ENCODE measurements at places on chromosomes 2 and 18.

DNA sequence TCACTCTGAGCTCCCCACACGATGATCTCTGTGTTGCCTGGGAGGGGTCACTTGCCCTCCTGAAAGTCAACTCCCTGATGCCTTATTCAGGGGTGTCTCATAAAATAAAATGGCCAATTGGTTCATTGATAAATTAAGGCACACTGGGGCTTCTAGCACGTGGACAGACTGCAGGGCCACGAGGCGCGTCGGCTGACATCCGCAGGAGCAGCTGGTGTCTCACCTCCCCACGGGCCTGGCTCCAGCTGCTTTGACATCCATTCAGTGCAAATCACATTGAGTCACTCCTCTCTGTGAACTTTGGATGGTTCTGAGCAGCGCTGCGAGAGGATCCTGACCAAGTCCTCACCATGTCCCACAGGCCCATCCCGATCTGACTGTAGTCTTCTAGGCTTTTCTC is 4.6 kb upstream of the ST8SIA3 start:
- DNase-seq: no peak

DNA sequence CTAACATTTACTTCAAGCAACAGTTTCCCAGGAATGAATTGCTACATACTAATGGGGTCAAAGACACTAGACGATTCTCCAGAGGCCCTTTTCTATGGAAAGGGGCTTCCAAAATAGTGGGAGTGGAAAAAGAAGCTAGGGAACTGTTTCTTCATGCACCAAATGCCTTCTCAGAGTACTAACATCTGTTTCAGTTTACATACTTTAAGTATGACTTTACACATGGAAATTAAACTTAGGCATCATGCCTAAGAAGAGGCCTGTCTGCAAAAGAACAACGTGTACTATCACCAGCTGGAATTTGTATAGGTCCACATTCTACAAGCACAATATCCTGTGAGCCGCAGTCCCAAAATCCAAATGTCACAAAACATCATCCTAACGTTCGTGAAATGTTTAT is 29.4 kb upstream of the WDR75 start:
- no peak for DNase-seq

DNA sequence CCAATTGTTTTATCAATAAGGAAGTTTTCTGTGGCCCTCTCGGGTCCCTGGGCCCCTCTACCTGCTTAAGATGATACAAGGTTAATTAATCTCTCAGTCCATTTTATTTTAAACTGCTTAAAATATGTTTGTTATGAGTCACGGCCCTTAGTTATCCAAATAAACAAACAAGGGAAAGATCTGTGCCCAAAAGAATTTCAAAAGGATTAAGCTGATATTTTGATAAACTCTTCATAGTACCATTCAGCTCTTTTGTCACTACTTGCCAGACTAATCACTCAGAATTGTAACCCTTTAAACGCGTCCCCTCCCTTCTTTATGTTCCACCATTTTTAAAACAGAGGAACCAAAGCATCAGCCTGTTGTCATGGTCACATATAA is 144.7 kb upstream of the STK17B start:
- no peak for DNase-seq

- DNase-seq: no peak
These were observed 79.8 kb downstream of the CCDC150 start for GRCh38 chr2:196719110-196719872.

- no peak for DNase-seq
These were observed 565.5 kb upstream of the CHAC2 start for GRCh38 chr2:53202063-53202462.

- DNase-seq: no peak
These were observed 641.7 kb downstream of the NR4A2 start for GRCh38 chr2:155690785-155691184.

- no peak for DNase-seq
These were observed 95.7 kb downstream of the TTC27 start for GRCh38 chr2:32723467-32724079.

- DNase-seq: no peak
These were observed 33.5 kb upstream of the IL37 start for GRCh38 chr2:112877423-112877822.

DNA sequence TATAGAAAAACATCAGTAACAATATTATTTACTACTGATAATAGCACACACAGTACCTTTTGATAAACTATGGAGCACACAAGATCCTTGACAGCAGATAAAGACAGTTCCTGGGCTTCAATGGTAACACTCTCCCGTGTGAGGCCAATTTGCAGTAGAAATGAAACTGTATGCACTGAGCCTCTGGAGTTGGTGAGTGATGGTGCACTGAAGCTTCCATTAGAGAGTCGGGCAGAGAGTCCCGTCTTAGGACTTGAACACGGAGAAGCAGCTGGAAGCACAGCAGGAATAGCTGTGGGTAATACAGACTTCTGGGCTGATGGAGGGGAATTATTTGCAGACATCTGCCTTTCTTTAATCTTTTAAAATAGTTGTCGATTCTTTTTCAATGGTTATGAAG is 8.5 kb downstream of the PRKD3 start:
- no peak for DNase-seq

GRCh38 chr18:28108254-28108653 is 68.7 kb downstream of the CDH2 start:
- no peak for DNase-seq

DNA sequence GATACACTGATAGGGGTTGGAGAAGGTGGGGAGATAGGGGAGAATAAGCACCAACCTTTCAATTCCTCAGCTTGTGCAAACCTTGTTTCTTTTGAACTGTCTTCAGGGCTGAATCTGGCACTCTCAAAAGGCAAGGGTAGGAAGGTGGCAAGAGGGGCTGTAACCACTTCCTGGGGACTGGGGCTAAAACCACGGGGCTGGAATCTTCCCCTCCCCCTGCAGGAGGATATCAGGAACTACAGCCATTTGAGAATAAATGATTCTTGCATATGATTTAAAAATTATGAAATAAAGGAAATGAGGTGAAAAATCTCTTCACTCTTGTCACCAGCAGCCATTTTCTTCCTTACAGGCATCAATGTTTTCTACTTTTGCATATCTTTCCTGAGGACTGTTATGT is 50.8 kb downstream of the ATOH8 start:
- no peak for DNase-seq

DNA sequence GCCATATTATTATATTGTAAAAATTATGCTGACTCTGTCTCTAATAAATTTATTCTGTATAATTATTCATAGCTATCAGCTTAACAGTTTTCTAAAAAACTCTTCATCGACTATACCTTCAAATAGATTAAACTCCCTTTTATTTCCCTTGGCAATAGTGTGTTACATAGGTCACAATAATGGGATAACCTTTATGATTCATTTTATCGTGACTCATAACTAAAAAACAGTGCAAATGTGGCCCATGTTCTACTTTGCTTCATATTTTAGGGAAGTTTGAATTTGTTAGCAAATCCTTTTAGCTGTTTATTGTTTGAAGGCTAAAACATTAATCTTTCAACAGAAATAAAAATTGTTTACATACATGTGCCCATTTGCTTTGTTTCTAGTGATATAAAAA is 783.2 kb upstream of the CDH2 start:
- no peak for DNase-seq

- DNase-seq: no peak
These were observed 112.0 kb downstream of the GRB14 start for GRCh38 chr2:164509137-164509877.

- DNase-seq: no peak
These were observed 294.8 kb upstream of the FIGN start for GRCh38 chr2:164030623-164031022.

DNA sequence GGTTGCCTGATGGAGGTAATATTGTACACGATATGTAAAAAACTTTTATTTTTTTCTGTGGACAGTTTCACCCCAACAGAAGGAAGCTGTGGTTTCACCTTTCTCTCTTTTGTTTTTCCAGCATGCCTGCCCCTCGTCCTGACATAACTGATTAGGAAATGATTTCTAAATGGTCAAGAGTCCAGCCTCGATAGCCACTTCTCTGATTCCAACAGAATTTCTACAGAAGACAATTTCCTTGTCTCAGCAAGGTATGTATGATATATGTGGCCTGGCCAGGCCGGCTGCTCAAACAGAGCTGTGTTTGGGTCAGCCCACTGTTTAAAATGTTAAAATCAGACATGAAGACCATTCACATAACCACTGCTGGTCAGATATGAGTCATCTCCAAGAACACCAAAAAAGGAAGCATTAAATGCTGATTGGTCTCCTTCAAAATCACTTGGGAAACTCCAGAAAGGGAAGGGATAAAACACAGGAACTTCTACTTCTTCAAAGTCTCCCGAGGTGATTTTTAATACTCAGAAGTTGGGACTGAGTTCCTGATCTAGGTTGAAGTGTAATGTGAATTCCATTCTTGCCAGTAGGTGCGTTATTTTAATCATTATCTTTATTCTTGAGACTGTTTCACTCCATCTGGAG is 22.3 kb downstream of the ATP8B1 start:
- DNase-seq: no peak

DNA sequence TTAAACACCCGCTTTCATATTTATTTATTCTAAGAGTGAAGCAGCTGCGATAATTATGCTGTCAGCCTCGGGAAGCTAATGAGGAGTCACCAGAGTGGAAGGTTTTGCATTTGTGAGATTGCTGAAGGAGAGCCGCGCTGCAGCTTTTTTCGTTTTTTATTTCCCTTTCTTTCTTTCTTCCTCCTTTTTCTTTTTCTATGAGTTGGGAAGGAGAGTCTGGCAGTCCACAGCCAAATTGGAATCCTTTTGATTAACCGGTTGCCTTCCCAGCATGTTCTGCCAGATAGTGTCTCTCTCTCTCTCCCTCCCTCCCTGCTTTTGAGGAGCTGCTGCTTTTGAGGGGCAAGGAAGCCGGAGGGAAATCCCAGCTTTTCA is 82.1 kb downstream of the CDK15 start:
- no peak for DNase-seq

- DNase-seq: no peak
These were observed 212.1 kb upstream of the NRXN1 start for GRCh38 chr2:51243892-51244535.

- no peak for DNase-seq
These were observed 335.9 kb downstream of the DLGAP1 start for GRCh38 chr18:4119127-4119648.

- no peak for DNase-seq
These were observed 66.5 kb downstream of the BOLA3 start for GRCh38 chr2:74081030-74081762.

DNA sequence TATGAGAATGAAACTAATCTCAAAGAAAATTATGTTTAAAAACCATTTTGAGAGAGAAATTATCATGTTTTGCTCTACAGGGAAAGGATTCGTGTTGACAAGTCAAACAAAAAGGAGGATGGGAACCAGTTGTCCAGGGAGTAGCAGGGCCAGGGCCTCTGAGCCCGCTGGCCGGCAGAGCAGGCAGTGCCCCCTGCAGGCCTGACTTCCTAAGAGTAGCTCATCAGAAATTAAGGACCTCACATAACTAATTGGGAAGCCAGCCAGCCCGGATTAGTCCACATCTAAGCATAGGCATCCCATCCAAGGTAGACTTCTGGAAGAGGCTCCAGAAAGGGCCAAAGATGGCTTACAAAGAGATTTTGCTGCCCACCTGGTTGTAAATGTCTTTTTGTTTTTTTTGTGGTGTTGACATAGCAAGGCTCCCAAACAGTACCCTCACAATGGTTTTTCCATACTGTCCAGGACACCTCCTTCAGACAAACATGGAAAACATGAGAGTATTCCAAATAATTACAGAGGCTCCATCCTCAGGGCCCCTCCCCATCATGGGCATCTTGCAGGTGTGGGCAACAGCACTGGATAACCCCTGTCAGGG is 241.2 kb upstream of the TANK start:
- no peak for DNase-seq

GRCh38 chr2:230825354-230825753 is 39.4 kb upstream of the ITM2C start:
- DNase-seq: no peak

GRCh38 chr2:191126386-191127085 is 24.3 kb downstream of the STAT4 start:
- no peak for DNase-seq

- DNase-seq: no peak
These were observed 2.2 kb downstream of the SETBP1 start for GRCh38 chr18:44682871-44683221.

- no peak for DNase-seq
These were observed 29.4 kb downstream of the ITM2C start for GRCh38 chr2:230893841-230894781.

DNA sequence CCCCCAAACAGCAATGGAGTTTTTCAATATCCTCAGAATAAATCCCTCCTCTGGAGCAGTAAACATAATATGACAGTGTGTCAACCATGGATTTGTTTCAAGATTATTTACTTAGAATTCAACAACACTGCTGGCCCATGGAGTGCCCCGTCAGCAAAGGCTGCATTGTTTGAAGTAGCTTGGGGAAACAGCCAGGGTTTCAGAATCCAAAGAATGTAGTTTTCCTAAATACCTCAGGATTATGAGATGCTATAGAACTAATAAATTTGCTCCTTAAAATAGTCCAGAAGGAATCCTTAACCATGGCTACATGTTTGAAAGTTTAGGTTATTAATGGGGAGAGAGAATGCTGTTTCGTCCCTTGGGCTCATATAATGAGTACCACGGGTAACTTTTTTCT is 13.1 kb upstream of the CETN1 start:
- DNase-seq: no peak

DNA sequence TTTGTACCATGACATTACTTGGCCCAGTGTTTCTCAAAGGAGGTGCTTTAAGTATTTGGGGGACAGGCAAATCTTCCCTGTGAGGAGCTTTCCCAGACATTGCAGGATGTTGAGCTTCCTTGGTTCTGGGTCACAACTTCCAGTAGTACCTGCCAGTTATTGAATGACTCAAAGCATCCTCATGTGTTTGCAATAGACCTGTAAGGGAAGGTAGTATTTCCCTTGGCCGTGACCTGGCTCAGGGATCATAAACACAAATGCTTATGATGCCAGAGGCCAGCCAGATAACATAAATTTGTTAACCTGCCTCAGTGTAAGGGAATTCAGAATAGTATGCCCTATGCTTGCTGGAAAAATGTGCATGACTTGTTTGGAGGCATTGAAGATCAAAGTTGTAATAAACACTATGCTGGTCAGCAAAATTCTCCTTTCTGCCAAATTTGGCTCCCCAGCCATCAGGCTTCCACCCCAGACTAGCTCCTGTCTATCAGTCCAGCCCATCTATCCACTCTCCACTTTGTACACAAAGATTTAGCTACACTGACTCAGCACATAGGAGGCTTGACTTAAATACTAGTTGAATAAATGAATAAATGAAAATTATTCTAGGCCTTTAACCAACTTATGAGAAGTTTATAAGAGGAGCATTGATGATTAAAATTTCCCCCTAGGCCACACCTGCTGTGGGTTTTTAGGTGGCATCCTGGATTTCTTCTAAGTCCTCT is 102.0 kb upstream of the EFEMP1 start:
- no peak for DNase-seq

GRCh38 chr2:19140463-19141208 is 217.8 kb downstream of the OSR1 start:
- no peak for DNase-seq
